Transverse colon (tissue), 4 donors: ENCODE measurements at places on chromosomes 3 and 15. TPM values are rescaled to one million over a fixed set of nuclear protein-coding genes. Genes with fewer than 3 reads are reported as not detected.

Gene SLC22A14
- total RNA-seq, result not detected

Gene SAMMSON
- total RNA-seq, result not detected

GRCh38 chr15:75790631-75791336, 52.5 kb upstream of the UBE2Q2 start:
- no peak for DNase-seq
- H3K27me3 ChIP-seq, result peaks cover 21% of the 10 kb centered on the region
- no peaks in the 10 kb centered on the region for H3K36me3 ChIP-seq
- H3K4me3 ChIP-seq, result no peak overlapping the region
- H3K4me1 ChIP-seq, result no peaks in the 10 kb centered on the region

- H3K4me1 ChIP-seq, result no peaks in the 10 kb centered on the region
- no peaks in the 10 kb centered on the region for H3K36me3 ChIP-seq
- H3K27me3 ChIP-seq, result no peaks in the 10 kb centered on the region
Measured at GRCh38 chr15:51131596-51132290, 37.0 kb upstream of the TNFAIP8L3 start.

Gene MYRIP
- total RNA-seq, result 19.7 TPM

Gene KY
- not detected for total RNA-seq

Gene EAF2
- total RNA-seq, result 2.2 TPM

DNA sequence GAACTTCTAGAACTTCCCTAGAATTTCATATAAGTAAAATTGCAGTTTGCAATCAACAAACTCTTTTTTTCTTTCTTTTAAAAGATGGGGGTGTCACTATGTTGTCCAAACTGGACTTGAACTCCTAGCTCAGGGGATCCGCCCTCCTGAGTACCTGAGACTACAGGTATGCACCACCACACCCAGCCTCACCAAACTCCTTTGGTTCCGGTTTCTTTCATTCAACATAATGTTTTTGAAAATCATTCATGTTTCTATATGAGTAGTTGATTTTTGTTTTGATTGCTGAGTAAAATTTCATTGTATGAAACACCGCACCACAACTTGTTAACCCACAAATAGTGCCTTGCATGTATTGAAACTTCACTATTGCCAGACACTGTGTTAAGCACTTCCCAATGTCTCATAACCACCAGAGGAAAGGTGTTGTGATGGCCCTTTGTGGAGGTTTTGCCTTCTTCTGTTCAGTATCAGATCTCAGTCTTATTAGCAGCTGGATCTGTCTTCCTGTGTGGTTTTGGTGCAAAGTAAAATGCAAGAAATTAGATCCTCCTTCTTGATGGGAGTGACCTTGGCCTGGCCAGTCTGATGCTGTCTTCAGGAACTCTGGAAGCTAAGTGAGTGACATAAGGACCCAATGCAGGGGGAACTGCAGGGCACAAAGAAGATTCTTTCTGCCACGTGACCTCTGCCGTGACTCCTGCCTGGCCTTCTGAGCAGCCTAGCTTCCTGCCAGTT, 78.8 kb upstream of the UBE2E1 start:
- no peak for DNase-seq
- H3K4me1 ChIP-seq, result no peaks in the 10 kb centered on the region
- H3K27me3 ChIP-seq, result no peaks in the 10 kb centered on the region
- H3K36me3 ChIP-seq, result no peaks in the 10 kb centered on the region

GRCh38 chr3:138070006-138070405, 45.4 kb downstream of the DZIP1L start:
- no peak for DNase-seq
- no peak overlapping the region for H3K27ac ChIP-seq
- H3K4me3 ChIP-seq, result no peak overlapping the region
- H3K27me3 ChIP-seq, result no peaks in the 10 kb centered on the region

Gene USP50
- not detected for total RNA-seq

- H3K4me1 ChIP-seq, result no peaks in the 10 kb centered on the region
- H3K4me3 ChIP-seq, result no peak overlapping the region
- H3K27ac ChIP-seq, result no peak overlapping the region
- no peaks in the 10 kb centered on the region for H3K36me3 ChIP-seq
- DNase-seq, result no peak
Measured at GRCh38 chr3:119408243-119408950, 55.0 kb downstream of the TMEM39A start.

GRCh38 chr3:186929186-186929585, 1.1 kb upstream of the ST6GAL1 start:
- H3K27ac ChIP-seq, result no peak overlapping the region
- H3K27me3 ChIP-seq, result no peaks in the 10 kb centered on the region
- H3K4me1 ChIP-seq, result peaks cover 7% of the 10 kb centered on the region
- H3K36me3 ChIP-seq, result no peaks in the 10 kb centered on the region
- DNase-seq, result no peak
- no peak overlapping the region for H3K4me3 ChIP-seq

DNA sequence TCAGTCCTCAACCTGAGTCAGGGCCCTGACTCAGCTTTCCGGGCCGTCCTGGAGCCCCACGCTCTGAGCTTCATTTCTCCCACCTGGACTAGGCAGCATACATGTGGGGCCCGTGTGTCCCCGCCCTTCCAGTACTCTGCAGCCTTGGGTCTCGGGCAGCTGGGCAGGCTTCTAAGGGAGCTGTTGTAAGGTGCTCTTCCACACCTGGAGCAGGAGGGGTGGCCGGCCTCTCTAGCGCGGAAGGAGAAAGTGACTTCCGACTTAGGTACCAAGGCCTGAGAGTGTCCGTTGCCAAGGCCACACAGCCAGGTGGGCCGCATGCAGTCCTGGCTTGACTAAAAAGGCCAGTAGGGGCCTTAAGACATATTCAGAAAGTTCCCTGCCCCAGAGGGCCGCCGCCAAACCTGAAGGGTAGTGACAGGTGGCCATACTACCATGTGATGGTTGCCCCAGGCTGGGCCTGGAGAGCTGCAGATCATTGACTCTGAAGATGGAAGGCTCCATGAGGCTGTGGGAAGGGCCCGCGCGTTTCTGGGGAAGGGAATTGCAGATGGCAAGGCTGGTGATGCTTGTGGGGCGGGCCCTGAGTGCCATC, 9.4 kb upstream of the SEMA3B start:
- no peak for DNase-seq
- H3K27me3 ChIP-seq, result no peaks in the 10 kb centered on the region
- peak overlapping the region; percentile 95 for H3K27ac ChIP-seq
- no peak overlapping the region for H3K4me3 ChIP-seq

Gene SUCNR1
- total RNA-seq, result 0.48 TPM

DNA sequence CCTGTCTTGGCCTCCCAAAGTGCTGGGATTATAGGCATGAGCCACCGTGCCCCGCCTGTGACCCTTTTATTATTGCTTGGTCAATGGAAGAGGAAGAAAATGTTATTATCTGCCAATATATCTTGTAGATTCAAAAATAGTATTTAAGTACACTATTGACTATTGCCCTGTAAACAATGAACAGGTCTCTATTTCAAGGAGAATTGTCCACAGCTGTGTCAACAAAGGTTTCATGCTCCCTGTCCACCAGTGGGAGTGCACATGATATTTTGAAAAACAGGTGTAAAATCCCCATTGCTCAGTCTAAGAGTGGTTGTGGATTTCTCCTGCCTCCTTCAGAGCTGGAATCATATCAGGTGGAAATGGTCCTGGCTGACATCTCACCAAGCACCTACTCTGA, 36.5 kb upstream of the IGF1R start:
- DNase-seq, result no peak
- peaks cover 4% of the 10 kb centered on the region for H3K27me3 ChIP-seq
- no peaks in the 10 kb centered on the region for H3K36me3 ChIP-seq
- no peak overlapping the region for H3K4me3 ChIP-seq
